ENCODE measurements at places on chromosomes 7 and 10. TPM values are rescaled to one million over a fixed set of nuclear protein-coding genes. Genes with fewer than 3 reads are reported as not detected.

The DNAH11 gene
- 2.7 TPM for total RNA-seq

The TACR2 gene
- total RNA-seq = not detected

The NPSR1 gene
- total RNA-seq = not detected

The ZNF467 gene
- 0.27 TPM for total RNA-seq

The RAB18 gene
- 48.5 TPM for total RNA-seq

The LRMDA gene
- total RNA-seq = 3.6 TPM

The OR2A1 gene
- 0.27 TPM for total RNA-seq

The PTPRN2 gene
- 2.5 TPM for total RNA-seq

The CFAP46 gene
- 0.09 TPM for total RNA-seq

The CALHM1 gene
- not detected for total RNA-seq

The IDI2 gene
- total RNA-seq = not detected

The ERVW-1 gene
- not detected for total RNA-seq

Data from fibroblast of the aortic adventitia (primary cell).